Endothelial cell (in vitro differentiated cells): ENCODE measurements at places on chromosomes 11 and 22. TPM values are rescaled to one million over a fixed set of nuclear protein-coding genes. Genes with fewer than 3 reads are reported as not detected.
A peak's percentile ranks its signal among the peaks of the same experiment; 100 is the strongest.

DNA sequence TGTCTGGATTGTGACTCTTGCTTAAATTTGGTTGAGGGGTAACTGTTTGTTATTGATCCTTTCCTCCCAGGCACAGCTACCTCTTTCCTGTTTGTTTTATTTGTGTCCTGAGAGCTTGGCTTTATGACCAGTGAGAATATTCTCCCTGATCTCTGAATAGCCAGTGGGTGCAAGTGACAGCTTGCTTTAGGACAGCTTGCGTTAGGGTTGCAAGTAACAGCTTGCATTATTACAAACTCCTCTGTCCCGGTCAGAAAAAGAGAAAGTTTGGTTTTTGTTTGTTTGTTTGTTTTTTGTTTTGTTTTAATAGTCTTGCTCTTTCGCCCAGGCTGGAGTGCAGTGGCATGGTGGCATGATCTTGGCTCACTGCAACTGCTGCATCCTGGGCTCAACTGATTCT is 3.3 kb upstream of the KLHL22 start:
- no peak for DNase-seq
- peak overlapping the region; percentile 30 for H3K27ac ChIP-seq
- peaks cover 7% of the 10 kb centered on the region for H3K27me3 ChIP-seq
- H3K4me3 ChIP-seq = no peak overlapping the region
- peaks cover 17% of the 10 kb centered on the region for H3K4me1 ChIP-seq

GRCh38 chr11:93166862-93167261 is 30.9 kb downstream of the SLC36A4 start:
- H3K27ac ChIP-seq = no peak overlapping the region
- peaks cover 6% of the 10 kb centered on the region for H3K4me1 ChIP-seq
- no peak overlapping the region for H3K4me3 ChIP-seq

The C11orf65 gene
- total RNA-seq = 0.69 TPM

DNA sequence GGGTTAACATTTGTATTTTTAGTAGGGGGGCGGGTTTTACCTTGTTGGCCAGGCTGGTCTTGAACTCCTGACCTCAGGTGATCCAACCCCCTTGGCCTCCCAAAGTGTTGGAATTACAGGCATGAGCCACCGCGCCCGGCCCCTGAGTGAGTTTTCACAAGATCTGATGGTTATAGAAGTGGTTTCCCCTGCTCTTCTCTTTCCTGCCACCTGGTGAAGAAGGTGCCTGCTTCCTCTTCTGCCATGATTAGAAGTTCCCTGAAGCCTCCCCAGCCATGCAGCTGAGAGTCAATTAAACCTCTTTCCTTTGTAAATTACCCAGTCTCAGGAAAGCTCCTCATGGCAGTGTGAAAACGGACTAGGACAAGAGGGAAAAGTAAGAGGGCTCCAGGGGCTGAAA is 259.1 kb upstream of the PLET1 start:
- no peak overlapping the region for H3K4me3 ChIP-seq
- no peak overlapping the region for H3K27ac ChIP-seq
- H3K27me3 ChIP-seq = peaks cover 5% of the 10 kb centered on the region
- H3K4me1 ChIP-seq = peaks cover 10% of the 10 kb centered on the region
- H3K36me3 ChIP-seq = no peaks in the 10 kb centered on the region

DNA sequence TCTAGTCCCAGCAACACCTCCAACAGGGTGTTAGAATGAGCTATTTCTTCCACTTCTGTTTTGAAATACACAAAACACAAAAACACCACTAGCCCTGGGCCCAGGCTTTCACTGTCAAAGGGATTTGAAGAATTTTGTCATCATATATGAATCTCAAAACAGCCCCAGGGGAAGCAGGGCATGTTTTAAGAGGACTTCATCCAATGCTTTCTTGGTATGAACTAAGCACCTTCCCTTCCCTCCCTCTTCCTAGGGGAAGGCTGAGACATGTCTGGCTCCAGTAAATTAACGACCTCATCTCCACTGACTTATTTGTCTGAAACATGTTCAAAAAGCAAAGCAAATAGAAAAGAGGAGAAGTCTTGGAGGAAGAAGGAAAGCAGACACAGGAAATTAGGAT is 75.7 kb upstream of the INCENP start:
- H3K4me1 ChIP-seq = no peaks in the 10 kb centered on the region
- no peaks in the 10 kb centered on the region for H3K36me3 ChIP-seq
- no peaks in the 10 kb centered on the region for H3K27me3 ChIP-seq
- DNase-seq = no peak
- no peak overlapping the region for H3K27ac ChIP-seq
- H3K4me3 ChIP-seq = no peak overlapping the region

The IL18 gene
- total RNA-seq = 0.90 TPM

The MMP3 gene
- not detected for total RNA-seq

DNA sequence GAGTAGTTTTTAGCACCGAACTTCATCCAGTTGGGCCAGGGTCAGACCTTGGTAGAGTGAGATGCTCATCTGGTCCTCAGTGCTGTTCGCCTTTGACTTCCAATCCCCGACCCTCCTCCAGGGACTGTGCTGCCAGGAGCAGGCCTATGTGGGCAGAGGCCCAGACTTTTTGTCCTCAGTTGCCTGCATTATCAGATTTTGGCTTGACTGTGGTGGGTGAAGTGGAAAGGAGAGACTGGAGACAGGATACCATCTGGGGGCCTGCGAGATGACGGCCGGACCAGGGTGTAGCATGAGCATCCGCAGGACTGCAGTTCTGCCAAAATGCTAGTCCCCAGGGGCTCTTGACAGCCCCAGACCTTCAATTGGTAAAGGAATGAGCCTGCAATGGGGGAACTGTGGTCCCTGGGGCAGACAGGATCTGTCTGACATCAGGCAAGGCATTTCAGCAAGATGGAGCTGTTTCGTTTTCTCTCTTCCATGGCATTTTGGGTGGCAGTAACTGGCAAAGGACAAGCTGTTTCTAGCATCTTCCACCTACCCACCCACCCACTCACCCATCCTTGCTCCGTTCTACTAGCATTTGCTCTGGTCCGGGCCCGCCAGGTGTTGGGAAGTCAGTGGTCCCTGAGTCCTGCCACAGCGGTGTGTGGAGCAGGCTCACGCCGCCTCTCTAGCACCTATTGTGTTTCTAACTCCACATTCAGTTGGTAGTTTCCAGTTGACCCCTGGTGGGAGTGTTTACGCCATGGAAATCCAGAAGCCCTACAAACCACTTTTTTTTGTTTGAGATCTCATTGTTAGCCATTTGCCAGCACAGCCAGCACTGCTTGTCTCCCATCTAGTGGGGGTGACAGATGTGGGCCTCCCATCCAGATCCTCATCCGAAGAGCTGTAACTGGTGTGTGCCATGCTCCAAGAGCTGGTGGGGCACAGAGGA is 53.5 kb downstream of the OTOG start:
- H3K36me3 ChIP-seq = no peaks in the 10 kb centered on the region
- no peak for DNase-seq
- H3K27ac ChIP-seq = no peak overlapping the region
- peaks cover 3% of the 10 kb centered on the region for H3K27me3 ChIP-seq
